Type B pancreatic cell (in vitro differentiated cells): ENCODE measurements at places on chromosomes 13 and 19. TPM values are rescaled to one million over a fixed set of nuclear protein-coding genes. Genes with fewer than 3 reads are reported as not detected.

Gene SPC24
- 15.0 and 43.2 TPM in 2 replicates for total RNA-seq

Gene RASGRP4
- total RNA-seq = not detected in 2 replicates

Gene EXOC3L2
- total RNA-seq = 0.60 TPM in 1 of 2 replicates, not detected in the other

Gene FRY
- total RNA-seq = 11.4 and 13.4 TPM in 2 replicates

Gene BSPH1
- not detected in 2 replicates for total RNA-seq

Gene FBXL12
- total RNA-seq = 27.8 and 31.4 TPM in 2 replicates

Gene EBI3
- 0.31 and 0.43 TPM in 2 replicates for total RNA-seq

Gene LILRA1
- not detected in 2 replicates for total RNA-seq

Gene CCDC124
- total RNA-seq = 86.0 and 90.9 TPM in 2 replicates

Gene SOHLH2
- total RNA-seq = 0.77 TPM in 1 of 2 replicates, not detected in the other

- DNase-seq = no peak
Measured at GRCh38 chr13:47178090-47178950, 281.5 kb upstream of the HTR2A start.

GRCh38 chr19:16166417-16166816 is 6.9 kb downstream of the CIB3 start:
- DNase-seq = no peak

DNA sequence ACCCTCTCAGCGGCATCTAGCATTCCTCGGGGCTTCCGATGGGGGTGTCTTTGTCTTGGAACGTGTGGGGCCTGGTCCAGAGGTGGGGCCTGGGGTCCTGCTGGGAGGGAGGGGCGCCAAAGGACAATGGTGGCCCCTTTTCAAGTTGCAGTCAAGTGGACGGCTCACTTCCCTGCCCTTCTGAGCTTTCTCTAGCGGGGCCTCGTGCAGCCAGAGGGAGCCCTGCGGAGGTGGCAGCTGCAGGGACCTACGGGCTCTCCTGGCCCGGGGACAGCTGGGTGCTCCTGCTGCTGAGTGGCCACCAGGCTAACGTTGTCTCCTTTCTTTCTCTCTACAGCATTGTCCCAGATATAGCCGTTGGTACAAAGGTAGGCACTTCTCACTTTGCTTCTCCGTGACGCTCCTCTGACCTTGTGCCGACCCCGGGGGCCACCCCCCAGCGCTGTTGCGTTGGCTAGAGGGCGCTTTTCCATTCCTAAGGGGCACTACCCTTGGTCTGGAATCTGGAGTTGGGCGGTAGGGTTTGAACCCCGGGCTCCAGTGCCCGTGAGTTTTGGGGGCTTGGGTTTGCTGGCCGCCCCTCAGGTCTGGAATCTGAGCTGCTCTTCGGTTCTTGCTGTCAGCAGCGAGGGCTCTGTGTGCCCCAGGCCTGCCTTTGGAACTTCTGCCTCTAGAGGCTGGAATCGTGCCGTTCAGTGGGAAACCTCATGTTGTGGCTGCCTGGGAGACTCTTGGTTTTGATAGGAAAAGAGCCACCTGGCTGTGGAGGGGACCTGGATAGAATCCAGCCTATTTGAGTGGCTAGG is 2.0 kb downstream of the PTBP1 start:
- no peak for DNase-seq

GRCh38 chr19:32891609-32892008 is 22.0 kb upstream of the SLC7A9 start:
- DNase-seq = no peak

- no peak for DNase-seq
Measured at GRCh38 chr19:875265-875879, 15.9 kb downstream of the CFD start.

GRCh38 chr13:21932996-21933395 is 262.1 kb downstream of the FGF9 start:
- DNase-seq = no peak

GRCh38 chr13:34412817-34413375 is 529.2 kb upstream of the NBEA start:
- DNase-seq = no peak

DNA sequence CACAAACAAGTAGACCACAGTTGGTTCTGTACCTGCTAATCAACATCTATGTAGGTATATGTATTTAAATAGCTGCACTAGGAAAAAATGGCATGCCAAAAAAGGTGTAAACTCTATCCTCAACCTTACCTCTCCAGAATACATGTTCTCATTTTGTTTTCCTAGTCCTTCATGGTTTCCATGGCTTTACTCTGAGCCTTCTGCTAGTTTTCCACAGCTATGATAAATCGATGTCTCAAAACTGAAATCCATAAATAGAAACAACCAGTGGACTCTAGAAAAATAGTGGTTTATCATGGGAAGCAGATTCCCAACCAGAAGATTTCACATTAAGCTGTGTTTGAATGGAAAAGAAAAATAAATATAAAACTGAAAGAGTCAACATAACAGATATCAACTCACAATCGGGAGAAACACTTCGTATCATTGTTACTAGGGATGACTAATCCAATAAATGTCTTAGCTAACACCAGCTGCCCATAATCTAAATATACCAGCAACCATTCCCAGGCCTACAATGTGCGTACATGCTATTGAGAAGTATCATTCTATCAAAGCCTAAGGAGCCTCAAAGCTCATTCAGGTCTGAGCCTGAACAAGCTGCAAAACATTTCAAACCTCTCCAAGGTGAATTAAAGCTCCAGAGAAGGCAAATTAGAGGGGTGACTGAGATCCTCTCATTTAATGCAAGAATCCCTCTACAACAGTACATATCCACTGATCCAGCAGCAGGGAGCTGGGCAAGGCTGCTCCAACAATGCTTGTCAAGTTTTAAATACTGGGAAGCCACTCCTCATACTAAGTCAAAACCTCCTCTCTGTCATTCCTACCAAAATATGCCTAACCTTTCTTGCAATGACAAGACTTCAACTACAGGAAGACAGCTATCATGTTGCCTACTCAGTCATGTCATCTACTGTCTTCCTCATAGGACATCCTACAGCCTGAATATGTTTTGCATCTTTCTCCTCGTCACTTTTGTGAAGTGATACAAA is 90.2 kb downstream of the KCTD12 start:
- DNase-seq = no peak

- DNase-seq = no peak
Measured at GRCh38 chr13:38530492-38530891, 156.4 kb upstream of the FREM2 start.

DNA sequence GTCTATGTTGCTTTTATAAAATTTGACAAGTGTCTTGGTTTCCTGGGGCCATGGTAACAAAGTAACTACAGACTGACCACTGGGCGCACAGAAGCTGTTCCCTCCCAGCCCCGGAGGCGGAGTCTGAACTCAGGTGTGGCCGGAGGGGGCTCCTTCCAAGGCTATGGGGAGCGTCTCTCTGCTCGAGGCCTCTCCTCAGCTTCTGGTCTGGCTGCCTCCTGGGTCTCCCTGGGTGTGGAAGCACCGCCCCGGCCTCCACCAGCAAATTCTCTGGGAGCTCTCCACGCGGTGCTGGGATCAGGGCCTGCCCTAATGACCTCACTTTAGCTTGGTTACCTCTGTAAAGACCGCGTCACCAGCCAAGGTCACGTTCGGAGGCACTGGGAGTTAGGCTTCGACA is 45.7 kb upstream of the F7 start:
- no peak for DNase-seq

GRCh38 chr13:53141336-53141735 is 112.7 kb downstream of the OLFM4 start:
- DNase-seq = no peak

DNA sequence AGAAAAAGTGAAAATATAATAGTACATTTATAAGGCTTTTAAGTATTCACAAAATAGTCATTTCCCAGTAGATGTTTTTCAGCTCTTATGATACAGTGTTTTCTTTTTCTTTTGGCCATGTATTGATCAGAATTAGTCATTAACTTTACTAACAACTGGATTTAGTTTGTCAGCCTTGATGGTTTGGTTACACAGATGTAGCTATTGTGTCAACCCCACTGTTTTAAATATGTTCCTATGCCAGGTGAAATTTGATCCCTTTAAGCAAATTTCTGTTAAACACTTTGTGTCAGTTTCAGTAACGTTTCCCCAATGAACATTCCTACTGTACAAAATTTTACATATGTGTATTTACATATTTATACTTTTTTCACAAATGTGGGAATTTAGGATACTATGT is 261.5 kb upstream of the STARD13 start:
- DNase-seq = no peak

DNA sequence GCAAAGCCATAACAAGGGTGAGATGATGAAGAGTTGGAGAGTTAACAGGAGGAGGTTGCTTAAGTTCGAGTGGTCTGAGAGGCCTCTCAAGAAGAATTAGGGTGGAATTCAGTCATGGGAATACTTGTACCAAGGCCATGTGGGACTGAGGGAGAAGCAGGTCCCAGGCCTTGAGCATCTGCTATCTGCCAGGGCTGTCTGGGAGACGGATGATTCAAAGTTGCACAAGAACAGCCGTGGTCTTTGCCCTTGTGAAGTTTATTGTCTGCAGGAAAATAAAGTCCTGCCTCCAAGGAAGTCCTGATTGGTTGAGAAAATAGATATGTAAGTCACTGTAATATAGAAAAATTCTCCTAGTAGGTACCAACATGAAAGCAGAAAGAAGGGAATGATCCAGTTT is 178.8 kb upstream of the RFC3 start:
- DNase-seq = no peak

GRCh38 chr19:4914736-4915501 is 5.6 kb downstream of the UHRF1 start:
- DNase-seq = no peak

DNA sequence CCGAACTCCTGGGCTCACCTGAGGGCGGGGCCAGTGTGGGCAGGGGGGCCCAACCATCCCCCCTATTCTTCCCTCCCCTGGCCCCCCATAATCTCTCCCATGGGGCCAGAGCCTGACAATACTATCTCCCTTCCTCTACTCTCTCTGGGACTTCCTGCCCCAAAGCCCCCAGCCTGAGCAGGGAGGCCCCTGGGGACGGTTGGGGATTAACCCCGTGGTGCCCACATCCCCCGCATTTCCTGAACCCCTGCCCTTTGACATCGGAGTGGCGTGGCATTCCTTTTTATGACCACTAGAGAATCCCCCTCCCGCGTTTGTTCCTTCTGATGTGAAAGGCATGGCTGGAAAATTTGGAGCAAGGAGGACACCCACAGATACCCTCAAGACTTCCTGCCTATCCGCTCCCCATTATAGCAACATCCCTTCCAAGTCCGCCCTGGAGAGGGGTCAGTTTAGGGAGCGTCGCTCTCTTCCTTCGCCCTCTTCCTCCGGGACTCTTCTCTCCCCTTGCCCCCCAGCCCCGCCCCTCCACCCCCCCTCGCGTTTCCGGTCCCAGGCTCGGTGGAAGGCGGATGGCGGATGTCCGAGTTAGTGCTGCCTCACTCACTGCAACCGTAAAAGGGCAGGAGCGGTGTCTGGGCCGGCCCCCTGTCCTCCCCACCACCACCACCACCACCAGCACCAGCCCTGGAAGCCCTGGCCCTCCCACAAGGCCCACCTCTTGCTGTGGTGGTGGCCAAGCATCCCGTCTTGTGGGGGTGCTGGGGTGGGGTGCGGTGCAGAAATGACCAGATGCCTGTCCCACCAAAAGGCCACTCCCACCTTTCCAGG is 1.8 kb downstream of the VASP start:
- DNase-seq = no peak

GRCh38 chr13:112742583-112742982 is 52.7 kb downstream of the ATP11A start:
- DNase-seq = no peak
